T-helper 2 cell treated with Interferon-gamma antibody and Interleukin-4, amounts not matched to agents 100 ng/mL and 5 ng/mL, for 36 hours (primary cell): ENCODE measurements at places on chromosomes 3 and 15. TPM values are rescaled to one million over a fixed set of nuclear protein-coding genes. Genes with fewer than 3 reads are reported as not detected.

PPIP5K1 gene
- 46.4 and 55.7 TPM in 2 replicates for total RNA-seq

GADL1 gene
- total RNA-seq = not detected in 2 replicates

JAGN1 gene
- 23.5 and 25.3 TPM in 2 replicates for total RNA-seq

MIX23 gene
- 52.3 and 52.7 TPM in 2 replicates for total RNA-seq

IGF2BP2 gene
- 0.07 TPM in 1 of 2 replicates, not detected in the other for total RNA-seq

MAGEL2 gene
- not detected in 2 replicates for total RNA-seq

NECTIN3 gene
- 1.3 and 1.5 TPM in 2 replicates for total RNA-seq

CAMP gene
- total RNA-seq = not detected in 2 replicates

MEGF11 gene
- total RNA-seq = 0.23 TPM in 1 of 2 replicates, not detected in the other

CCR9 gene
- not detected in 2 replicates for total RNA-seq

RHOA gene
- 450 and 466 TPM in 2 replicates for total RNA-seq

HDC gene
- total RNA-seq = 0.32 and 0.45 TPM in 2 replicates

BUB1B gene
- total RNA-seq = 74.6 and 86.8 TPM in 2 replicates

NRG4 gene
- total RNA-seq = not detected in 2 replicates

WWTR1 gene
- 1.1 and 1.2 TPM in 2 replicates for total RNA-seq

PEX5L gene
- total RNA-seq = 0.57 TPM in 1 of 2 replicates, not detected in the other

PLA2G4F gene
- not detected in 2 replicates for total RNA-seq

GOLGA6L9 gene
- 0.89 and 0.91 TPM in 2 replicates for total RNA-seq

CIDEC gene
- total RNA-seq = not detected in 2 replicates

MESP2 gene
- total RNA-seq = not detected in 2 replicates

CPEB1 gene
- not detected in 2 replicates for total RNA-seq

CASR gene
- total RNA-seq = 0.02 TPM in 1 of 2 replicates, not detected in the other

ACSBG1 gene
- not detected in 2 replicates for total RNA-seq

NRROS gene
- total RNA-seq = 85.8 and 87.2 TPM in 2 replicates

GOLGA8T gene
- 0.14 TPM in 1 of 2 replicates, not detected in the other for total RNA-seq

PLIN1 gene
- total RNA-seq = 0.07 TPM in 1 of 2 replicates, not detected in the other

GOLGA6L24 gene
- not detected in 2 replicates for total RNA-seq

GAP43 gene
- not detected in 2 replicates for total RNA-seq

C2CD4A gene
- total RNA-seq = not detected in 2 replicates

CCK gene
- total RNA-seq = not detected in 2 replicates

SNTN gene
- total RNA-seq = not detected in 2 replicates

TERB2 gene
- total RNA-seq = not detected in 2 replicates

TRAT1 gene
- 99.2 and 102 TPM in 2 replicates for total RNA-seq

LTF gene
- not detected in 2 replicates for total RNA-seq

EPHB1 gene
- total RNA-seq = 0.43 and 0.66 TPM in 2 replicates

CLDN18 gene
- total RNA-seq = not detected in 2 replicates

OR5H2 gene
- total RNA-seq = not detected in 2 replicates

GOLGA8K gene
- total RNA-seq = 1.2 and 1.9 TPM in 2 replicates

ZPLD1 gene
- not detected in 2 replicates for total RNA-seq

SRGAP3 gene
- 6.8 and 7.1 TPM in 2 replicates for total RNA-seq

RBP2 gene
- not detected in 2 replicates for total RNA-seq

RASL12 gene
- total RNA-seq = not detected in 2 replicates

TLNRD1 gene
- 35.2 and 35.8 TPM in 2 replicates for total RNA-seq

HCLS1 gene
- total RNA-seq = 336 and 340 TPM in 2 replicates

FGD5 gene
- total RNA-seq = 0.05 TPM in 1 of 2 replicates, not detected in the other
